ENCODE measurements at places on chromosomes 2 and 18.

DNA sequence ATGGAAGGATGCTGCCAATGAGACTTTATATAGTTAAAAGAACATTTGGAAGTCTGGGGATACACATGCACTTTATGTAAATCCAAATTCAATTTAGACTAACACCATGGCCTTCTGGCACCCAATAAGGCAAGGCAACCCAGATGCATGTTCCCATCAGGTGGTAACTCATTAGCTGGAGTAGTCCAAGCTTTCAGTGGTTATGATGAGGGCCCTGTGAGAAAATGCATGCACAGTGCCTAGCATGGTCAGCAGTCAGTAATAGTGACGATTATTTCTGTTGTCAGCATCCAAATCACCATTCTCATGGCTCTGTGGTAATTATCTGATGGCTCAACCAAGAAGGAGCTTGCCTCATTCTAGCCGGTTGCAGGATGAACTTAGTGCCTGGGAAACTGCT, 70.3 kb upstream of the CTLA4 start:
- DNase-seq: no peak

DNA sequence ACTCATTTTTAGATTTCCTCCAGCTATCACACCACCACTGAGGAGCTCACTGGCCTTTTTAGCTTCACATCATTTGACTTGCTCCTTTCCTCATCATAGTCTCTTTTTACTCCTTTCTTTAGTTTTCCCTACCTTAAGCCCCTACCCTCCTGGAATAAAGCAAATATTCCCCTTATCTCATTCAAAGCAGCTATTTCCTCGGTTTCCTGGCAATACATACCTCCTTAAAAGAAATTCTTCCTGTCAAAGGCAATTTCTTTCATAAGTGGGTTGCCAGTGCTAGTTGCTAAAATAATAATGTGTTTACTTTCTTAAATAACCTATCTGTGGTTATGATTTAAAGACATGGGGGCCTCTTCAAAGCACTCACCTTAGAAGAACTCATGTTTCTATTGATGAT, 359.3 kb downstream of the GALNT13 start:
- DNase-seq: no peak

DNA sequence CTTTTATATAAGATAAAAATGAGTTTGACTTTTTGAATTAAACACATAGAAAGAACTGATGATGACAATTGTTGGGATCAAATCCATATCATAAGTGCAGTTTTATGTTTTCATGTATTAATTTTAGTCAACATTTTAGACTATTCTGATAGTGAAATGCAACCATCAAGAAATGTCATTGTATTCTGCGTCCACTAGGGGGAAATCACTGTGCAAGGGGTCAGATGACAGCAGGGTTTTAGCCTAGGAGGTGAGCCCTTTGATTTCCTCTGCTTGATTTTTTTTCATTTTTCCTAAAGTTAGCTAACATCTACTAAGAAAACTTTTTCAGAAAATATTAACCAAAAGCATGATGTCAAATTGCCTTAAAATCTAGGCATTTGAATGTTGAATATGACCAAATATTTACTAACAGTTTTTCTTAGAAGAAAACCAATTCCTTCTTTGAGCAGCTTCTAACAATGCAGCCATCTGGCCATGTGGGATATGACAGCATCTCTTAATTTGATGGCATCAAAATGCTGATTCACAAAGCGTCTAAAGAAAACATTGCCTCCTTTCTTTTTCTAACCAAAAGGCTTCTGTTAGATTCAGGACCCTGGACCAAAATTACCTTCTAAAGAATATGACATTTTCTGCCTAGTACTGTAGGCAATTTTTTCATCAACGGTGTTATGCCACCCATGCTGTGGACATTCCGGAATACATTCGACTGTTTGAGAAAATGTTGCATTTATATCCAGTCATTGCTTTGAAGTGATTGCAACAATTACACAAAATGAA, 141.5 kb downstream of the SPHKAP start:
- peak; percentile 34 for DNase-seq

GRCh38 chr18:31634331-31634713, 42.6 kb downstream of the TTR start:
- no peak for DNase-seq

DNA sequence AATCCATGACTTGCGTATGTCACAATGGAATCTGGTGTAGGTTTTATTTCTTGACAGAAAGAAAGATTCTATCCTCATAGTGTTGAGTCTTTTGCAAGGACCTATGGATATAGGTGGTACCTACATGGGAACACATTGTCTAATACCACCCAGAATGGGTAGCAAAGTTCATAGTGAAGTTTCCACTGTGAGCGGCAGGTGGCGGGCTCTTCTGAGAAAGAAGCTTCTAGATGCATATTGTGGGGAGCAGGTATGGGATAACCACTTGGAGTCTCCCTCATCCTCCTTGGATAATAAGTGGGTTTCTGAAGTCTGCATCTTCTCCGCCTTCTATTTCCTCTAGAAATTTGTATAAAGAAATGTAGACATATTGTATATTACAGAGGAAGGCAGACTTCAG, 44.9 kb downstream of the LINC00305 start:
- no peak for DNase-seq

DNA sequence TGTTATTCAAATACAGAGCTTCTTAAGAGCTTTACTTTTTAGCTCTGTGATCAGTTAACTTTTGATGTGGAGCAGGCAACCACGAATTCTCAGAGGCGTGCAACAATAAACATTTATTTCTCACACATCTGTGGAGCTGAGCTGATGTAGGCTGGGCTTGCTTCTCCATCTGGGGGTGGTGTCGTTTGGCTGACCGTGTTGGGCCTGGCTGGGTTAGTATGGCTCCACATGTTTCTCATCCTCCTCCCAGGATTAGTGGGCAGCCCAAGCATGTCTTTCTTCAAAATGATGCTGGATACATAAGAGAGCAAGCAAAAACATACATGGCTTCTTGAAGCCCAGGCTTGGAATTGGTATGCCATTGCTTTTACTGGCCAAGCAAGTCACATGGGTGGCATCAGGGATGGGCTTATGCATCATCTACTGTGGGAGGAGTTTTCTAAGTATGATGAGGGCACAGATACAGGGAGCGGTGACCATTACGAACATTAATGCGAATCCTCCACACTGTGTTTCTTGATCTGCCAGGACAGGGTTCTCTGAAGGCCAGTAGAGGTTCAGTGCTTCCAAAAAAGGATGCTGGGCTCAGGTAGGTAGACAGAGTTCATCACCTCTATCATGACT, 157.0 kb upstream of the TNP1 start:
- DNase-seq: no peak

GRCh38 chr18:26941584-26941983, 76.1 kb upstream of the AQP4 start:
- DNase-seq: no peak

- DNase-seq: peak; percentile 87
These were observed 13.2 kb upstream of the SEH1L start for GRCh38 chr18:12934454-12935071.

DNA sequence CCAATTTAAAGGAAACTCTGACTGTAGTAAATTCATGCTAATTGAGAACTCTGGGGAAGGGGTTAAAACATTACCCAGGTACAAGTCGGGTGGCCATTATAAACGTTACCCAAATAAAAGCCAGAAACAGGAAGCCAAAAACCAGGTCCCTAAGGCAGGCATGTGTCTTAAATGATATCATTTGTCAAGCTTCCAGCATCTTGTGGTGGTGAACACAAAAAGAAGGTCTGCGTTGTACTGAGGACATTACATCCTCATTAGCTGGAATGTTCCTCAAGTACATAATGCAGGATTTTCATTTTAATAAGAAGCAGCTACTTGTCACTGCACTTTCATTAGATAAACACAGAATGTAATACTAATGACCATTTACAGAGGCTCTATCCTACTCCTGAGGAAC, 10.9 kb downstream of the PTGR3 start:
- DNase-seq: peak; percentile 37

DNA sequence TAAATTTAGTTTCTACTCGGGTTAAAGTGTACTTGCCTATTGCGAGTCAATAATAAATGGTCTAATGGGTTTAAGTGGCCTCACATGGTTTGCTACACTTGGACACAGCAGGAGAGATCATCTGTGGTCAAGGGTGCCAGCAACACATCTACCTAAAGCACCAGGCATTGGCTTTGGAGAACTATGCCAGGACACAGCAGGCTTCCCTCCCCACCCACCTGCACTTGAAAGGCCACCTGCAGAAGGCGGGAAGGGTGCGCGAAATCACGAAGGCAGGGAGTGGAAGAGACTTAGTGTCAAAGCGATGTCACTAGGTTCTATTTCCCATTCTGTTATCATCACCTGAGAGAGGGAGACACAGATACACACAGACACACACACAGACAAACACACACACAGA, 44.5 kb downstream of the MYT1L start:
- no peak for DNase-seq
